GM13977 (cell line): ENCODE measurements at places on chromosomes 2 and 18.

GRCh38 chr18:57301573-57302559, 50.5 kb upstream of the ST8SIA3 start:
- DNase-seq = no peak

DNA sequence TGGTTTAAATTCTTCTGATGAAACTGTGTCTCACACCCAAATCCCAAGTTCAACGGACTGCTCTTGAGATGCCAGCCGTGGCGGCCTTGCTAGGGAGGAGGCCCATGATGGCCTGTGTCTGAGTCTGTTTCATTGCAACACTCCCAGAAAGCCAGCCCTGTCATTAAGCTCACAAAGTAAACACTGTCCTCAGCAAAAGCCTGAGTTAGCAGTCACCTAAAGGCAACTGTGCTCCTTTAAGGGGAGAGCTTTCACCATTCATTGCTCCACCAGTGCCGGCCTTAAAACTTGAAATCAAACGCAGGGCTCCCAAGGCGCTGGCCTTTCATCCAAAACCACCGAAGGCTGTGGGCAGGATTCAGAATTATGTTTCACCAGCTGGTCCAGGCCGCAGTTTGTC, 42.5 kb upstream of the PPP1CB start:
- no peak for DNase-seq

DNA sequence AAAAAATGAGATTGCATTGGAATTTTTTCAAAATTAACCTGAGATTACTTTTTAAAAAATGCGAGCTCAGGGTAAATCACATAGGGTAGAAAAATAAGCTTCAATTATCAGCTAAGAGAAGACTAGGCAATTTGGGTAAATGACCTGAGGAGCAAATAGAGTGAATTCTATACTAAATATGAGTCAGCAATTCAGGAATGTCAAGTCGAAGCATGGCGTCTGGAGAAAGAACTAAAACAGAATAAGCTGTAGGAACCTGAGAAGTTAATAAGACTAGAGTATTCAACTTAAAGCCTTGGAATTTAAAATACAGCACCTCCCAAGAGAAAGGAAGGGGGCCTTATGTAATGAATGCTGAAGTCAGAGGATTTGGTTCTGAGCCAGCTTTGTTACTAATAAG, 487.0 kb downstream of the SUCLG1 start:
- DNase-seq = no peak

DNA sequence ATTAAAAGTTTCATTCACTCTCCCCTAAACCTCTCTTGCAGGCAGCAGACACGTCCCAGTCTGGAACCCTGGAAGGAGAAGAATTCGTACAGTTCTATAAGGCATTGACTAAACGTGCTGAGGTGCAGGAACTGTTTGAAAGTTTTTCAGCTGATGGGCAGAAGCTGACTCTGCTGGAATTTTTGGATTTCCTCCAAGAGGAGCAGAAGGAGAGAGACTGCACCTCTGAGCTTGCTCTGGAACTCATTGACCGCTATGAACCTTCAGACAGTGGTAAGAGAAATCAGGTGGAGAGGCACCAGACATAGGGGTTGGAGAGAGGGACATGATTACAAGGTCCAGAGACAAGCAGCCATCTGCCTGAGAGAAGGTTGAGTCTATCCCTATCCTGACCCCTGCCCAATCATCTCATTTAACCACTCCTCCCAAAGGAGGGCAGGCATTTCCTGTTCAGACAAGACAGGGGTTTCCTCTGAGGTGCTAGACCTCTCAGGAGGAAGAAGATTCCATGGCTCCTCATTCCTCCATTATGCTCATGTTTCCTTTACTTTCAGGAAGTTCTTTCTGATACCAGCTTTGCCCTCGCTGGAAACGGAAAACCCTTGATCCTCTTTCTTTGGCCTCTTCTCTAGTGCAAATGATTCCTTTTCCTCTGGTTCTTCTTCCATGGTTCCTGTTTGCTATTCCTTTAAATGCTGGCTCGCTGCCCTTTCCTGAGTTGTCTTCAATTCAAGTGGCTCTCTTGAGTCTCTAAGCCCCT, 15.1 kb downstream of the PLCD4 start:
- no peak for DNase-seq

- no peak for DNase-seq
These were observed 27.8 kb downstream of the ARHGAP15 start for GRCh38 chr2:143157001-143157400.

DNA sequence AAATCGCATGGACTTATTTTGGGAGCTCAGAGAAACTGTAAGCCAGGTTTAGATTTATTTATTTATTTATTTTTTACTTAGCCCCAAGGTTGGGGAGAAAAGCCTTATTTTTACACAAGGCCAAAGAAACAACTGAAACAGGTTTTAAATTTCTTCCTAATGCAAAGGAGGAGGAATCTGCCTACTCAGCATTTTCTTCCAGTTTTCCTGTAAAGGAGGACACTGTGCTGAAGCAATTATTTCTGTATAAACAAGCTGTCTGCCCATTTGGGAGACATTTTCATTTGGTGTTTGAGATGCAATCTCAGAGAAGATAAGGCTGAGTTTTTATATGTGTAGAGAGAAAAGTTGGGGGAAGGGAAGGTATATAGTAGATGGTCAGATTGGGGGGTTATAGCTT, 125.0 kb downstream of the ETAA1 start:
- no peak for DNase-seq

GRCh38 chr2:28405537-28405936, 12.9 kb downstream of the FOSL2 start:
- DNase-seq = no peak

GRCh38 chr2:75424936-75425619, 135.7 kb downstream of the EVA1A start:
- no peak for DNase-seq

GRCh38 chr18:69215161-69215560, 185.5 kb upstream of the DOK6 start:
- DNase-seq = no peak
